Stimulated activated CD4-positive, alpha-beta T cell treated with anti-CD3 and anti-CD28 coated beads, Interleukin-15, amount 100 ng/mL, for 1 hour (primary cell): ENCODE measurements at places on chromosomes 3 and 15.

- no peak for DNase-seq
These were observed 239.0 kb upstream of the LRTM1 start for GRCh38 chr3:55166576-55167555.

GRCh38 chr3:126679318-126679751 is 24.4 kb upstream of the TXNRD3 start:
- peak; percentile 75 for DNase-seq

GRCh38 chr3:14241716-14242115 is 63.1 kb downstream of the LSM3 start:
- no peak for DNase-seq

- no peak for DNase-seq
These were observed 424.8 kb upstream of the TPM1 start for GRCh38 chr15:62617741-62618140.

- no peak for DNase-seq
These were observed 11.6 kb upstream of the ACAN start for GRCh38 chr15:88791637-88792036.

GRCh38 chr3:56238299-56238698 is 230.0 kb downstream of the ERC2 start:
- DNase-seq, result no peak

DNA sequence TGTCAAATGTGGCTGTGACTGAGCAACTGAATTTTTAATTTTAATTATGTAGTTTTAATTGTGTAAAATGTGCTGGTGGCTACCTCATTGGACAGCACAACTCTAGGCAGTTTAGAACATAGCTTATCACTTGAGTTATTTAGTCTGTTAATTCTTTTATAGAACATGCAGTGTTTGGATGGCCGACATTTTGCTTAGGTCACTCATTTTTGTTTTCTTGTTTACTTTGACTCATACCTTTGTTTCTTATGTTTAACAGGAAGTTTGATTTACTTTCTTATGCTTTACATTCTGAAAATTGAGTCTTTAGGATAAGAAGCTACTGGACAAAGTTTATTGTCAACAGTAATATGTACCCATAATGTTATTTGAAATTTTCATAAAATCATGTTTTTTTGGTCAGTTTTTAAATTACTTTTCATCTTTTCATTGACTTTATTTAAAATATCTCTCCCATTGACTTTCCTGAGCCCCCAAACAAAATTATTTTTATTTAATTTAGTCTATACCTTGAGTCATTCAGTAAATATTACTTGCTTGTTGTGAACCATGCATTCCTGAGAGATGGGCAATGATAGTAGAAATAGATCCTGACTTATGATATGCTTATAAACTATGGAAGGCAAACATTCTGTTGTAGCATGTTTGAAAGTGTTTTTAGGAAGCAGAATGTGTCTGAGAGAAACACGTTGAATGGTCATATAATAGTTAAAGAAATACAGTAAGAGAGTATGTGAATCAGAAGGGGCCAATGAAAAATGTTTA is 60.6 kb downstream of the TCF12 start:
- no peak for DNase-seq

DNA sequence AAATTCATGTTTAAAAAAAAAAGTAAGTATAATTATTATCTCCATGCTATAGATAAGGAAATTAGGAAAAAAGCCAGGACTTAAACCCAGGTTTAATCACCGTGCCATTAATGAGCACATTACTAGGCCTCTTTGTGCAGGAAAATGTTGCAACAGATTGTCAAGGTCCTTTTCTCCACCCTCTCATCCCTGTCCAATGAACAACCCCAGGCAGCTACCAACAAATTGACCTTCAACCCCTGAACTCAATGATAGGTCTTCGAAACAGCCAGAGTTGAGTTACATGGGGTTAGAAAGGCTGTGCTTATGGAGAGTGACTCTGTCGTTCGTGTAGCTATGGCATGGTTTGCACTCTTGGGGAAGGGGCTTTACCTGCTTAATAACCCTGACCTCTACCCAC is 84.2 kb upstream of the CTNNB1 start:
- DNase-seq, result no peak

GRCh38 chr3:126414406-126414805 is 19.7 kb downstream of the CFAP100 start:
- DNase-seq, result no peak

DNA sequence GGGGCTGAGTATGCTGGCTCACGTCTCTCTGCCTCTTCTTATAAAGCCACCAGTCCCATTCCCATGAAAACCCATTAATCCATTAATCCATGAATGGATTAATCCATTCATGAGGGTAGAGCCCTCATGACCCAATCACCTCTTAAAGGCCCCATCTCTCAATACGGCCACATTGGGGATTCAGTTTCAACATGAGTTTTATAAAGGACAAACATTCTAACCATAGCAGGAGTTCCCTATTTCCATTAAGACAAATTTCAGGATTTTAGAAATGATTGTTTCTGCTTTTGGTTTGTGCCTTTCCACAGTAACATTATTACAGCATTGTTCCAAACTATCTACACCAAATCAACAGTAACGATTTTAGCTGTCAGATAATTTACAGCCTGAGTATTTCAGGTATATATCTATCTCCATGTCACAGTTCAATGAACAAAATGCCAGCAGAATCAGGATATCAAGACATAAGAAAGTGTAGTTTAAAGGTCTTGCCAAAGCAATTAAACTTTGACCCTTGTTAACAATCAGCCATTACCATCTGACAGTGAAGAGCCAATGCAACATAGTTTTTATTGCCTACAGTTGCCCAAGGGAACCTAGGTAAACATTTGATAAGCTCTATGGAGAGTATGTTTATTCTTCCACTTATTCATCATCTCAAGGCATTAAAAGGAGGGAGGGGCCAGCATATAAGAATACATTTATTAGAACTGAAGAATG is 3.8 kb downstream of the TSPAN3 start:
- no peak for DNase-seq

DNA sequence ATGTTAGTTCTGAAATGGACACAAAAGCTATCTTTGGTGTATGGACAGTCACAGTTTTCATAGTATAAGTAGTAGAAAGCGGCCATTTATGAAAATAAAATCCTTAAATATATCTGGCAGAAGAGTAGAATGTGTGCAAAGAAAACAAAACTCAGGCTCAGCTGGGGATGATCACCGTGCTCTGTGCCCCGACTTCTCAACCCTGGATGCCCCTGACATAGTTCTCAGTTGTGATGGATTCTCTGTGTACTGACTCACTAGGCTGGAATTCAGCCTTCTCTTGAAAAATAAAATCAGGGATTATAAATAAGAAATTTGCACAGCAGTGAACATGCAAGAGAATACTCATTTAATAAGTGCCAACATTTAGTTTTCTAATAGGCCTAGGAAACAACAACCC is 925.1 kb upstream of the NR2F2 start:
- no peak for DNase-seq

- no peak for DNase-seq
These were observed 546.0 kb upstream of the CFAP20DC start for GRCh38 chr3:59595830-59596229.
